ENCODE measurements at places on chromosomes 1 and 21.
A peak's percentile ranks its signal among the peaks of the same experiment; 100 is the strongest.

DNA sequence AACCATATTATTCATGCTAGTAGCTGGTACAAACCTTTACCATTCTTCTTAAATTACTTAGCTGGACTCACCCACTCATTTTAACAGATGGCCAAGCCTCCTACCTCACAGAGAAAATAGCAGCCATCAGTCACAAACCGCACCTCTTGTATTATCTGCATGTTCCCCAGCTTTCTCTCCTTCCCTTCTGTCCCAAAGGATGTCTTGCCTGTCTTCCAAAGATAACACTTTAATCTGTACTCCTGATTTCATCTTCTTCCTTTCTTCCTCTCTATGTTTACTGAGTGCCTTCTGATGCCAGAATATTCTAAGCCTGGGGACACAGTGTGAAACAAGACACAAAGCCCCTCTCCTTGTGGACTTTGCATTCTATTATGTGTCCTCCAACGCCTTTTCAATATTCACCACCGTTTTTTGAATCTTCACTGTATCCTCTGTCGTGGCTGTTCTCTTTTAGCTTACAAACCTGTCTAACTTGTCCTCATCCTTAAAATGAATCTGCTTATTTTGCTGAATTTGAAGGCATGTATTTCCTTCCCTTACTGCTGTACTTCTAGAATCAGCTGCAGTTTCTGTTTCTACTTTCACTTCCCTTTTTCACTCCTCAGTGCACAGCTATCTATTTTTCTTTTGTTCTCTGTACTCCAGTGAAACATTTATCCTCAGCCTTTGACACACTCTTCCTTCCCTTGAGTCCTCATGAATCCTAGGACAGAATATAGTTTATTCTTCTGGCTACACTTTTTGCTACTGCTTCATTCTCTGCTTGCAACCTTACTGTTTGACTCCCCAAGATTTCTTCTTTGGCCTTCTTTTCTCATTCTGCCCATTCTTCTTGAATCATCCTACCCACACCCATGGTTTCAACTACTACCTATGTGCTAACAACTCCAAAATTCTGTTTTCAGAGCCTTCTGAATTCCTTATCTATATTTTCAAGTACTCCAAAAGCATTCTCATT is 216.9 kb upstream of the SAMSN1 start:
- DNase-seq = no peak

- no peak for DNase-seq
Measured at GRCh38 chr1:25979210-25979609, 18.7 kb downstream of the PAFAH2 start.

DNA sequence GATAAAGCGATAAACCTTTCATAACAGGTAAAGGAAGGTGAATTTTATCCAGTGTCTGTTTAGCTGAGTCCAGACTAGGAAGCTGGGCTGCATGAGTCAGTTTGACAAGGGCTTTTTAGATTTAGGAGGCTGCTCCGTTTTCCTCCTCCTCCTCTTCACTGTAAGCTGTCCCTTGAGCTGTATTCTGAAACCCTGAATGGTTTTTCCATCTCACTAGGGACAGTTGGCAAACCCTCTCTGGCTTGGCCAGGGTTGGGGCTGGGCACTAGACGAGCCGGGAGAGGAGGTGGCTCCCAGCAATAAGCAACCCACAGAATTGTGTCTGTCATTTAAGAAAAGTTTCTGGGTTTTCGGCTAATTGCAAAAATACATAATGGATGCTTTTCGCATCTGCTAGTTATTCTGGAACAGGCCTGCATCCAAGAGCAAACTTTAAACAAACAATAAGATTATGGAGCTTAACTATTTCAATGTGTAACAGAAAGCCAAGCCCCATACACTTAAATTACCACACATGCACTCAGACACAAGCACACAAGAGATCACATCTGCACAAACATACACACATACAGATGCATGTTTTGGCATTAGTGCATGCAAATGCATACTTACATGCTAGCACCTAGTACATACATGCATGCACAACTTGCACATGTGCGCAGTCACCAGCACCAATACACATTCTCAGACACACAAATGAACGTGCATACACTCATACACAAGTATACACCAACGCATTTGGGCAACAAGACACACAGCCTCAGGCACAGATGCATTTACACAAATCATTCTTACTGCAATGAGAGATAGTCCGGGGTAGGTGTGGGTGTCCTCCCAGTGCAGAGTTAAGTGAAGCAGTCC is 27.8 kb upstream of the FOXE3 start:
- DNase-seq = no peak

DNA sequence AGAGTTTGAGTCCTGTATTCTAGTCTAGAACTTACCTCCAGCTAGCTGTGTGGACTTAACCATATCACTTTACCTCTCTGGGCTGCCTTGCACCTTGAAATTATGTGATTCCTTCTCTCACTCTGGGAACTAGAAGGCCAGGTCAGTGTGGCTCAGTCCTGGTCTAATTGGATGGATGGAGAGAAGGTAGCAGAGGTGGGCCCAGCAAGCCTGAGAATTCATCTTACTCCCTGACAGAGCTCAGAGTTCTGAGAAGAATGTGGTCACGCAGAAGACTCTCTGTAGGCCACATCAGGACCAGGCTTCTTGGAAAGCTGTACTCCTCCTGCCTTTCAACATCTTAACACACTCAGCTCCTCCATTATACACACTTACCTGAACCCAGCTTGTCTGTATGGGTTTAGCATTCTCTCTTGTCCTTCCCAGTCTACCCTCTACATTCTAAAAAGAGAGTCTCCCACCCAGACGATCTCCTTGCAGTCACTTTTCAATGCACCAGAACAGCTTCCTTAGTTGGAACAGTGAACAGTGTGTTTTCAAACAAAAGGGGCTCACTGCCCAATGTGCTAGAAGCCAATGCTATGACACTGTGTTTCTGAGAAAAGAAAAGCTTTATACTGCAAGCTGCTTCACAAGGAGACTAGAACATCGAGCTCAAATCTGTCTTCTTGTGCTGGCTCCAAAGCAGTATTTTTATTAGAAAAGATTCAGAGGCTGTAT is 60.5 kb downstream of the CAPN9 start:
- DNase-seq = no peak

DNA sequence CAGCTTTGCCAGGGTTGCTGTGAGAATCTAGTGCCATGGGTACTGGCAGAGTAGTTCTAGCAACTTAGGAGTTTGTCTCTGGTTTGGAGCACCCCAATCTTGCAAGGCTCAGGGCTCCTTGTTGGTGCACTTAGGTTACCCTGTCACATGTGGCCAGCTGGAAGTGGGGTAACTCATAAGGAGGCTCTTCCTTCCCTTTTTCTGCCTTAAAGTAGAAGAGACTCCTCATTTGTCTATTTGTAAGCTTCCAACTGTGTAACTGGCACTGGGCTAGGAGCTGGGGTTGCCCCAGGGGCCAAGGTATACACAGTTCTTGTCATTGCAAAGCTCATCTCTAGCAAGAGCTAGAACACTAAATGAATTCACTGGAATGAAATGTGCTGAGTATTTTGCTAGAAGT is 10.6 kb downstream of the MROH7 start:
- no peak for DNase-seq

DNA sequence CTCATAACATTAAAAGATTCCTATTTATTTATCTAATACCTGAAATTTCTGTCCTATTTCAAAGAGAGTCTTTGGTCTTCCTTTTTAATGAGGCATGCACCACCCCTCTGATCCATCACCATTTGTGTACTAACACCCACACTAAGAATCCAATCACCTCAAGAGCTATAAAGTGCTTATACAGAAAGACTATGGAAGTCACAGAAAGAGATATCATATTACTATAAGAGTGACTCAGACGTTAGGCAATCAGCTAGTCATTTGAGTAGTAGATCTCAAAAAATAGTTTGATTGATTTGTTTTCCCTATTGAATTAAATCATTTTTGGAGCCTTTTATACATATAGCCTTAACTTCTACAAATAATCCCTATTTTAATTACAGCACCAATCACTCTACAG is 46.1 kb downstream of the NME7 start:
- peak; percentile 31 for DNase-seq

DNA sequence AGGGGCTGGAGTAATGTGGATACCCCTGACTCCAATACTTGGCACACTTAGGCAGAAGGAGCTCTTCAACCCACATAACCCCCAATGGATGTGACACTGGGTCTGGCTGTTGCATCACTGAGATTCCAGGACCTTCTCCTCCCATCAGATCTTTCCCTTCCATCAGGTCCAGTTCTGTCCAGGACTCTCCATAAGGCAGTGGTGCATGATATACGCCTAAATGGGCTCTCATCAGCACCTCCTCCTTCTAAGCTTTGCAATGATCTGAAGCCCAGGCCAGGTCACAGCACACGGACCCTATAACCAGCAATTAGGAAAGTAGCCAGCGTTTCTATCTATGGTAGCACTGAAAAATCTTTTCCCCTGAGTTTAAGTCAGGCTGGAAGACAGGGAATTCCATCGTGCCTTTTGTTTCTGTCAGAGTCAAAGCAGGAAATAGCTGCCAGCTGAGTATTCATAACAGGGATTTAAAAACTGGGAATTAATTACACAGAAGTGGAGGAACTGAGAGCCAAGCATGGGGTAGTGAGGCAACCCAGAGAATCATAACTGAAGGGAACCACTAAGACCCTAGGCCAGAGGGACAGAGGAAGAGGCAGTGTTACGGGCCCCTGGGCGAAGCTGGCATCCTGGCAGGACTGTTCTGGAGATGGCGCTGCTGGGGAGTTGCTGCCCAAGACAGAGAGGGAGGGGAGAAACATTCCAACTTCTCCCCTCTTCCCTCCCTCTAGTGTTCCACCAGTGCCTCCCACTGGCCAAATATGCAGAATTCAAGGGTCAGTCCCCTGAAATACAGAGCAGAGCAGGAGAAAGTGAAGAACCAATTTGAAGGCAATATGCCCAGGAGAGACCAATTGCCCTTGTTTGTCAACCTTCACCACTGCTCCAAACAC is 37.5 kb upstream of the HOOK1 start:
- no peak for DNase-seq

GRCh38 chr1:183807549-183808168 is 2.7 kb downstream of the RGL1 start:
- DNase-seq = no peak

GRCh38 chr21:34846601-34847112 is 177.9 kb downstream of the CLIC6 start:
- peak; percentile 27 for DNase-seq

DNA sequence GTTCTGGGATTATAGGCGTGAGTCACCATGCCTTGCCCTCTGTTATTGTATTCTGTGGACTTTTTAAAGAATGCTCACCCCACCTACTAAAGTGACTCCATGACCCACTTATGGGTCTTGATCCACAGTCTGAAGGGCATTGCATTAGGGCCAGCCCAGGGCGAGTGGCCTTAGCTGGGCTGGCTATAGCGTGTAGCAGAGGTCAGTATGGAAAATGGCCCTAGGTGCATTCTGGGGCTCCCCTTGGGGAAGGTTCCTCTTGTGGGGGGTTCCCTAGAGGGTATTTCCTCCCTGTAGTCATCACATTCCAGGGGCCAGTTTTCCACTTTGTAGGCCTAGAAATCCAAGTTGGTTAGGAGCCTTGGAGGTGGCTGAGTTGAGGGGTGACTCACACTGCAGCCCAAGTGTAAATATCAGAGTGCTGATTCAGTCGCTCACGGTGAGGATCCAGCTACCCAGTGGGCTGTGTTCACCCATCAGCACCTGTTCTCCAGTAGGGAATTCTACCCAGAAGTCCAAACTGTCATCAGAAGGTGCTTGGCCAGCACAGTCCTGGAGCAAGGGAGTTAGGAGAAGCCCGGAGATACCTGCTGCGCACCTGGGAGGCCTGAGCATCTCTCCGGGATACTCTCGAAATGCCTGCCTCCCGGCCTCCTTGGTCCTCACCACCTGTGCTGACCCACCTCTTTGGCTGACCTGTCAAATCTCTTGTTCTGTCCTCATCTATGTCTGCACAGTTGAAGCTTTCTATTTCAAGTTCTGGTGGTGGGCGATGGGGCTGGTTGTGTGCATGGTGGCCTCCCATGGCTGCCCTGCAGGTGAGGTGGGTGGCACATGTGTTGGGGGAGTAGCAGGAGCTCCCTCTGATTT is 52.2 kb downstream of the NENF start:
- DNase-seq = no peak

DNA sequence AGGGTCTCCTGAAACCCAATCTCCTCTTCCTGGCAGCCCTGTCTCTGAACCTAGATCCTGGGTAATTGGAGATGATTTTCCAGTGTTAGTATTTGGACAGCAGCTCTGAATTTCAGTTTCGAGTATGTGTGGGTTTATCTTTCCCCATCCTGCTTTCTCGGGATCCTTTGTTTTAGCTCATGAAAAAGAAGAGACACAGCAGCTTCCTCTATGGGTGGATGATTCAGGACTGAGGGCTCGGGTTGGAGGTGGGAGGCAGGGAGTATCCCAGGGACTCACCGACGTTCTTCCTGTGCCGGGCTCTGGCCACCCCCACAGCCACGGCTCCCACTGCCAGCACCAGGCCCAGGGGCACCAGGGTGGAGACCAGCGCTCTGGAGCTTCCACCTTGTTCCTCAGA is 10.4 kb upstream of the FCMR start:
- DNase-seq = no peak

- DNase-seq = no peak
Measured at GRCh38 chr1:26408604-26409003, 2.0 kb upstream of the LIN28A start.

DNA sequence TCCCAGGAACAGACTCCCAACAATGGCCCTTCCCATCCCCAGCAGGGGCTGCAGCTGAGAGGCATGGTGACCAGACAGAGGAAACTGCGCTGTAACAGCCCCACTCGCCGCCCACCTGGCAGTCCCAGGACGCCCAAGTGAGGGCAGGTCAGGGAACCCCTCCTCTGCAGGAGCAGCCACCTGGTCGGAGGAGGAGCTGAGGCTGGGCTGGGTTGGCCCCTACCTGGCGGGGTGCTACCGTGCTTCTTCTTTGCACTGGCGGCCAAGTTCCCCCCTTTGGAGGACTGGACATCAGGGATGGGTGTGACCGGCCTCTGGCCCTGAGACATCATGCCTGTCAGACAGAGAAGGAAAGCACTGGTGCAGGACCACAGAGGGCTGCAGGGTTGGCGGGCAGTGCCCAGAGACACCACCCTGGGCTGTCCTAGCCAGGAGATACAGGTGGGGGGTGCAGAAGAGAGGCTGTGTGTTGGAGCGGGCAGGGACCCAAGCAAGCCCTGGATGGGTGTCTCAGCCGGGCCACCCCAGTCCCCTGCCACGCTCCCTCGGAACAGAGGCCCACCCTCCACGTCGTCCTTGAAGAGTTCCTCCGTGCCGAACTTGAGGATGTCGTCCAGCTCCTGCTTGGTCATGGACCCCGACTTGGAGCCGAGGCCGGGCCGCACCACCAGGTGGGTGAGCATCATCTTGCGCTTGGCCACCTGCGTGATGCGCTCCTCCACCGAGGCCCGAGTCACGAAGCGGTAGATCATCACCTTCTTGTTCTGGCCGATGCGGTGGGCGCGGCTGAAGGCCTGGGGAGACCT is 51.6 kb downstream of the CHD5 start:
- DNase-seq = no peak

- no peak for DNase-seq
Measured at GRCh38 chr1:19425646-19426239, 59.6 kb downstream of the CAPZB start.

GRCh38 chr1:39326836-39327235 is 122.3 kb downstream of the MACF1 start:
- no peak for DNase-seq

GRCh38 chr1:55375617-55376258 is 160.6 kb upstream of the USP24 start:
- peak; percentile 18 for DNase-seq

GRCh38 chr1:204363335-204364114 is 3.8 kb upstream of the PLEKHA6 start:
- DNase-seq = peak; percentile 70

Measured in NCI-H2171 (cell line).